ENCODE measurements at places on chromosomes 16 and 17.

- no peak for DNase-seq
Measured at GRCh38 chr17:45977976-45978626, 20.9 kb upstream of the STH start.

GRCh38 chr17:64234961-64235360 lies 28.1 kb downstream of the TEX2 start:
- no peak for DNase-seq

DNA sequence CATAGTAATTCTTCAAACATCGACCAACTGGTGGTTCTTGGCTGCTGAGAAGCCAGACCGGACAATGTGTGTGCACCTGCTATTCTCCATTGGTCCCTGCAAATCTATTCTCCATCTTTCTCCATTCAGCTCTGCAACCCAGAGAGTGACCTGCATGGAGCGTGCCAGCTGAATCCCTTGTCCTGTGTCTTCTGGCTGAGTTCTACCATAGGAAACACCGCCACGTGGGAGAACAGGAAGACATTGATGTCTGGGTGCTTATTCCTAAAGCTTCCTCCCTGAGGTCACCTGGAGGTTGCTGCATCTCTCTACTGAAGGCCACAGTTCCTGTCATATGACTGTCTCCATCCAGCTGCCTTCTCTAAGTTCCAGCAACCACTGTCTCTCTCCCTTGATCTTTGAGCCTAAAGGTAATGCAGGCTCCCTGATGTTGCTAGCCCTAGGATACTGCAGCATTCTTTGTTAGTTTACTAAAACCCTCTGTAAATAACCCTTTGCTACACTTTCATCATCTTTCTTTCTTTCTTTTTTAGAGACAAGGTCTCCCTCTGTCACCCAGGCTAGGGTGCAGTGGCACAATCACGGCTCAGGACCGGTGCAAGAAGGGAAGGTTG lies 10.6 kb upstream of the SMG1 start:
- no peak for DNase-seq

- no peak for DNase-seq
Measured at GRCh38 chr16:78982096-78982744, 618.3 kb downstream of the MAF start.

DNA sequence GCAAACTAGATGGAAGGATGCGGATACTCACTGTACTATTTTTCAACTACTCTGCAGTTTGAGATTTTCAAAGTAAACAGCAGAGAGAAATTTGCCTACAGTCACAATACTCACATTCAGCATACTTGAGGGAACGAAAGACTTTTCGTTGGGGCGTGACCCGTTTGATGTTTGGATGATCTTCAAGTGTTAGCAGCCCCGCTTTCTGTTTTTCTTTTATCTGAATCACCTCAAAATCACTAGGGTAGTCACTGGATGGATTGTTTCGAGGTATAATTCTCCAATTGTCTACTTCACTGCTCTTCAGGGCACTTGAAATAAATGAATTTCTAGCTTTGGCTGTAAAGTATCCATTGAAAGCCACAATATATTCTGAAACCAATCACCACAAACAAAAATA lies 17.8 kb downstream of the MBTPS1 start:
- no peak for DNase-seq

GRCh38 chr16:70750893-70751467 lies 50.0 kb downstream of the VAC14 start:
- no peak for DNase-seq
